Activated CD8-positive, alpha-beta T cell treated with anti-CD3 and anti-CD28 coated beads for 36 hours (primary cell): ENCODE measurements at places on chromosomes 3 and 15.

GRCh38 chr3:122857019-122857418 is 62.1 kb downstream of the SLC49A4 start:
- no peak for DNase-seq

DNA sequence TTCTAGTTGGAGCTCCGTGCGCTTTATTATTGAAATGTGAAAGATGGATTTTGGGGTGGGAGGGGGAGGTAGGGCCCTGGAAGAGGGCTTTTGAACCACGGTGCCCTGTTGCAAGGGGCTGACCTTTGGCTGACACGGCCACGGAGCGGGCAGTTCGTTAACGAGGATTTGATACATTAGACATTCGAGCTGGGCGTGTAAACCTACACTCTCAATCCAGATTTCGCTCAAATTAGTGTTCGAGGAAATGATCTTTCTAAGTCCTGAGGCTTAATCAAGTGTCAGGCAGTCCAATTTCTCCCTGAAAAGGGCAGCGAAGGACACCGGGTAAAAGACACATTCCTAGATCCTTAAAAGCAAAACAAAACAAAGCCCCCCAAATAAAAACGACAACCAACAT is 13.0 kb downstream of the ZIC1 start:
- DNase-seq: no peak

GRCh38 chr15:52288051-52288942 is 7.3 kb downstream of the MYO5C start:
- DNase-seq: no peak

DNA sequence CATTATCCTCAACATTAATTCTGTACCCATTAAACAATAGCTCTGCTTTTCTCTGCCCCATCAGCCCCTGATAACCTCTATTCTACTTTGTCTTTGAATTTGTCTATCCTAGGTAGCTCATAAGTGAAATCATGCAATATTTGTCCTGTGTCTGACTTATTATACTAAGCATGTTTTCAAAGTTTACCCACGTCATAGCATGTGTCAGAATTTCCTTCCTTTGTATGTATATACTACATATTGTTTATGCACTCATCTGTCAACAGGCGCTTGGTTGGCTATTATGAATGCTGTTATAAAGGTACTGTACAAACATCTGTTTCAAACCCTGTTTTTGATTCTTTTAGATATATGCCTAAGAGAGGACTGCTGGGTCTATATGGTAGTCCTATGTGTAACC is 18.2 kb downstream of the CSNK1G1 start:
- DNase-seq: no peak

GRCh38 chr3:46609944-46610722 is 2.2 kb upstream of the FAM240A start:
- no peak for DNase-seq

DNA sequence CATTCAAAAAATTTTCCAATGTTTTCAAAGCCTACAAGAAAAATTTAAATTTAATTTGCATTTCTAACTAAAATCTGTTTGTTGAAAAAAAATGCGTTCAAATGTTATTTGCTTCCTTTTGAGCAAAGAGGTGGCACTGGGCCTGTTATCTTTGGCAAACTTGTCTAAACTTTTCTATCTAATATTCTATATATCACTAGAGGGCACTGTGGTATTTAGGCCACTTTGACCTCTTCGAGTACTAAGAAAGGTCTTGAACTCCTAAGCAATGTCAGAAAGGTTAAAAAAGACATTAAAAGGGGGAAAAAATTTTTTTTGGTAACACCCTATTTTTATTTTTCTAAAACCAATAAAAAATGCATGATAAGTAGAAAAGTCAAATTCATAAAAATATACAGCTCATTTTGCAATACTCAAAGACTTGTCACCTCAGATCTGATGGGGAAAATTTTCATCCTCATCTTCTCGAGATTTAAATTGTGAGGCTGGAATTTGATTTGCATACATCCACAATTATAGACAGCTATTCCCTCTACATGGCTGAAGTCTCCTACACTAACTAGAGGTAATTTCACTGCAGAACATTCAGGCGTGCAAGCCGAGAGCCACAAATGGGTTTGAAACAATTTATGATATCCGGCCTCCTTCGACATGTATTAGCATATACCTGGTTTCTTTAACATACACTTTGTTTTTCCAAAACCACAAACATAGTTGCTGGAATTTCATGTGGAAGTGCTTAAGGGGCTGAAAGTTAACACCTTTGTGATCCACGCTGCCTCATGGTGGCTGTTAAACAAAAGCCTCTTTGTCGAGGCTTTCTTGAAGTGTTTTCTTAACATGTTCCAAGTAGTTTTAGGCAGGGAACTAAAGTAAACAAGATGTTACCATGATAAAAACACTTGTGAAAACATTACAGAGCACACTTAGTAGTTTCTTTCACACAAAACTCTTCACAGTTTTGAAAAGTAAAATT is 576.4 kb downstream of the FOXP1 start:
- no peak for DNase-seq

- DNase-seq: no peak
Observed at GRCh38 chr3:42052132-42052483, 39.0 kb upstream of the TRAK1 start.

DNA sequence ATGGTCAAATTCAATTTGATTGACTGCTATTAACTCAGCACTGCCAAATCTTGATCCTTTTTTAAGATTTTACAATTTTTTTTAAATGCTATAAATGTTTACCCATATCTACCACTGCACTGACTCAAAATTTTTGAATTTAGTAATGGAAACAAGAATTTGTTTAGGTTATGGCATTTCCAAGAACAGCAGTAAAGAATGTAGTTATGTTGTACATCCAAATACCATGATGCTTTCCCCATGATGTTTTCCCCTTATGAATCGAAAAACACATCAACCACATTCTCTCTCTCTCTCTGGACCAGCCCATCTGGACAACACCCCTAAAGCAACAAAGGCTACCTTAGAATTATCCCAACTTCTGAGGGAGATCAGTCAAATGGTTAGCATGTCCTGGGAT is 14.2 kb downstream of the CHRM5 start:
- DNase-seq: no peak

DNA sequence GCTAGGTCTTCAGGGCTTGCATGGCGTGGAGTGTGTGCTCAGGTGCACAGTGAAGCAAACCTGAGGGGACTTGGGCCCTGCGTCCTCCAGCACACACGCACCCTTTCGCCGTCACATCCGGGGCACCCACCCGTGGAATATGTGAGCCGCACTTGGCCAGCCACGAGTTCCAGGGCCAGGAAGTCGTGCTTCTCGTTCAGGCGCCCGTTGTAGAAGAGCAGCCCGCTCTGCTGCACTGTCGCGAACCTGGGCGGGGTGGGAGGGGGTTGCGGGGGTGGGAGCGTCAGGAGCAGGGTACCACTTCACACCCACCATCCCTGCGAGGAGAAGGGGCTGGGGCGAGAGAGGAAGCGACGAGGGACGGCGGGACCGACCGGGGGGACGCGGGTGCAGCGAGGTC is 7.1 kb downstream of the CELSR3 start:
- peak; percentile 86 for DNase-seq

DNA sequence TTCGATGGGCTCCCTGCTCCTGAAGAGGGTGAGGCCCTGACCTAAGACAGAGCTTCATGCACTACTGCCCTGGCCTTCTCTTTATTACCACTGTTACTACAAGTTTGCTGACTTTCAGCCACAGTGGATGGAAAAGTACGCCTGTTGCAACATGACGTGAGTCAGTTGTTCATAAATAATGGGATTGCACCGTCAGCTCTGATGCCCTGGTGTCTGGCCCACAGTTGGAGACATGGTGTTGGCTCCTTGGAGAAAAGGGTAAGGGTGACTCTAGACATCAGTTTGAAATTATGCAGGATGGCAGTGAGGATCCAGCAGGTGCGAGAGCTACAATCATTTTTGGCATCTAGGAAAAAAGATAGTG is 5.5 kb downstream of the PAQR5 start:
- no peak for DNase-seq

- DNase-seq: no peak
Observed at GRCh38 chr15:63110428-63111026, 11.1 kb upstream of the LACTB start.

- no peak for DNase-seq
Observed at GRCh38 chr3:147130461-147130860, 275.9 kb downstream of the ZIC4 start.

- no peak for DNase-seq
Observed at GRCh38 chr3:126971891-126972351, 11.0 kb upstream of the PLXNA1 start.

- peak; percentile 72 for DNase-seq
Observed at GRCh38 chr3:52053307-52054304, 2.8 kb downstream of the DUSP7 start.

GRCh38 chr3:188949456-188949855 is 222.3 kb upstream of the TPRG1 start:
- DNase-seq: no peak

DNA sequence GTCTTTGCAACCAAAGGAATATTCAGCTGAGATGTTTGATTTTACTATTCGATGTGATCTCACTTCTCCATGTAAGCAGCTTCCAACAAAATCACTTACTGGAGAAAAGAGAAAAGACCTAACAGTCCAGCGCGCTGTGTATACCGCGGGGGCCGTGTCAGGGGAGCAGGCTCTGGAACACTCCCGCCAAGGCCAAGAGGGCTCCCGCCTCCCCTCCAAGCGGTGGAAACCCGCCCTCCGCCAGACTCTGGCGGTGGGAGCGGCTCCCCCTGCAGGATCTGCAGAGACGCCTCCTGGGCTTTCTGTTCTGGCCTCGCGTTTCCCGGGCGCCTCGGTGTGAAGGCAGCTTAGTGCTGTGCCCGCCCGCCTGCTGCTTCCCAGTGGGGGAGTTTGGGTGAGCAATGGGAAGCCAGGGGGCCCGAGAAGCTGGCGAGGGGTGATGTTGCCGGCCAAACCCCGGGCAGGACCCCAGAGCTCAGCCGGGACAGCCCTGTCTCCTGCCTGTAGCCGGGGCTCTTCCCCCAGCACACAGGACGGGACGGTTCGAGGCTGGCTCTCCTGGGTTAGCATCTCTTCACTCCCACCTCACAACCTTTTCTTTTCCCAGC is 36.3 kb downstream of the CHST14 start:
- DNase-seq: peak; percentile 71

- no peak for DNase-seq
Observed at GRCh38 chr3:42090973-42091731, at the start of gene TRAK1. TRAK1 (plus strand) TSS chr3:42091357; CDS start chr3:42091470, 113 bp downstream.

DNA sequence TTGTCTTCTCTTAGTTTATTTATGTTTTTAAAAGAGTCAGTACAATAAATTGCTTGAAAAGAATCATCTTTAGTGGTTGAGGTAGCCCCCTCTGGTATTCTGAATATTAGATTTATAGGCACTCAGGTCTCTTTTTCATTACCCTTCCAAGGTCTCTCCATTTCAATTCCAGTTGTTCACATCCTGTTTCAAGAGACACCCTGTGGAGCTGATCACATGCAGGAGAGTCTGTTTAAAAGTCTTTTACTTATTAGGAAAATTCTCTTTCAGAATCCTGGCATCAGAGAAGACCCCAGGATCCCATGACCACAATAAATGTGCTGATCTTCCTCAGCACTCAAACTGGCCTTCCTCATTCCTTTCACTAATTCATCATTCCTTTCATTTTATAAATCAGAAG is 195.7 kb downstream of the ZIC4 start:
- no peak for DNase-seq

DNA sequence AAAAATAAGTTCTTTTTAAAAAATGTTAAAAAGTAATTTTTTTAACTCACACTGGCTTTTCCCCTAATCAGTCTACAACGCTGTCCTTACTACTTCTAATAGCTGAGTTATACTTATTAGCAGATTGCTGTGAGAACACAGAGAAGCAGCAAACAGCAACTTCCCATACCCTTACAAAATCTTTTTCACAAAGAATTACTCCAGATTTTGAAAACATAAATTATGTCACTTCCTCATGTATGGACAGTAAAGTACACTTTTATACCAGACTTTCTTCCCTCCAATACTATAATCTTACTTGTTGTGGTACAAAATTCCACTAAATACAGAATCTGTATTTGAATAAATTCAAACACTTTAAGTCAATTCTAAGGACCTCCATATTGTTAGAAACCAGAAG is 2.1 kb downstream of the PHC3 start:
- DNase-seq: no peak

GRCh38 chr15:65232520-65232919 is 21.2 kb upstream of the CILP start:
- no peak for DNase-seq

DNA sequence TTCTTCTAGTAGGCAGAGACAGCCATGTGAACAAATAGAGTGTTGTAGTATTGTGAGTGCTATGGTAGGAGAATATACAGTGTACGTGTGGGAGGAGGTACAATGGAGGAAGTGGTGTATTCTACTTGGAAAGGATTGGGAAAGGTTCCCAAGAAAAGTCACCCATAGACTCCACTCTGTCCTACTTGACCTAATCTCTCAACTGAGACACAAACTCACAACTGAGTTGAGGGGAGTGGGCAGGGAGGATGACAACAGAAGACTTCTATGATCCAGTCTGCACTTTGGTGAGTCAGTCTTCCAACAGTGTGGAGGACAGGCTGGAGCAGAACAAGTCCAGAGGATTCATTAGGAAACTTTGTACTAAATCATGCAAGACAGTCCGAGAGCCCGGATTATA is 28.8 kb upstream of the AQP9 start:
- no peak for DNase-seq

DNA sequence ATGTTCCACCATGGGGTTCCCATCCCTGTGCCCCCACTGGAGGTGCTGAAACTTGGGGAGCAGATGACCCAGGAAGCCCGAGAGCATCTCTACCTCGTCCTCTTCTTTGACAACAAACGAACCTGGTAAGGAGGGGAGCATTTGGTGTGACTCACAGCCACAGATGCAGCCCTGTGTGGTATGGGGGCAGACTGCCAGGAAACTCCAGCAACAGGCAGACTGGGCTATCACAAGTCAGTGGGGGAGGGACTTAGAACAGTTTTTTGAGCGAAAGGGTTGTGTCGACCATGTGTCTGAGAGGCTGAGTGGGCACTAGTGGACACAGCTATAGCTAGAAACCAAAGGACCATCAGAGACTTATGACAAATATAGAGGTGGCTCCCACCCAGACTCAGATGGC is 3.4 kb upstream of the OGG1 start:
- DNase-seq: peak; percentile 67

DNA sequence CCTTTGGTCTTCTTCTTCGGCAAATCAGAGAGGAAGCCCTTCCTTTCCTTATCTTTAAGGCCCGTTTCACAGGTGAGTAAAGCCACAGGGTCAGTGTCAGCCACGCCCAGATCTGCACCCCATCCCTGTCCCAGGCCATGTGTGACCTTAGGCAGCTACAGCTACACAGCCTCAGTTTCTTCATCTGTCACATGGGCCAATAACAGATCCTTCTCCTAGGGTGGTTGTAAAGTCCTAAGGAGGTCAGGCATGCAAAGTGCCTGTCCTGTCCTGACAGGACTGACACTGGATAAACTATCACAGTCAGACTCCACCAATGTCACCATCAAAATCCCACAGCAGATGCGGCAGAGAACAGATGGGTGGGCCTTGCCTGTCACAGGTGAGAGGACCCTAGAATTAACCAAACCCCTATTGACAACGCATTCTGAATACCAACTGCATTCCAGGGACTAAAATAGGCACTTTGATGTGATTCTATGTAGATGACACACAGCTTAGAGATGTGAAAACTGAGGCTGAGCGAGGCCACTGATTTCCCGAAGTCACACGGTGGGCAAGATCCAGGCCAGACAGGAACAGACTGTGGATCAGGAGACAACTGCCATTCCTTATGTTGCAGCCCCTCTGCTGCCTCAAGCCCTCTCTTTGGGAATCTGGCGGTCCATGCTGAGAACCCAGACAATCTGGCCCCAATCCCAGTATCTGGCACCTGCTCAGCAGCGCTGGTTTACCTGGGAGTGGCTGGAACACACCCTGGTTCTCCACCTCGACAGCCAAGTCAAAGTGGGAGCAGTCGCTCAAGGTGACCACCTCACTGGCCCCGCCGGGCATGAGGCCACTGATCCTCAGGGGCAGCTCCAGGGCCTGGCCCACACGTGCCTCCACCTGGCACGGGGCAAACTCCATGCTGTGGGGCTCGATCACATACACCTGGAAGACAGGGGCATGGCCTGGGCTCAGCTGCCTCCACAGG is 48.7 kb downstream of the NUP210 start:
- no peak for DNase-seq
